SW480 (cell line): ENCODE measurements at places on chromosomes 3 and 15.

- peak; percentile 59 for DNase-seq
Measured at GRCh38 chr3:68876112-68876713, 56.1 kb downstream of the TAFA4 start.

- no peak for DNase-seq
Measured at GRCh38 chr15:69991551-69991980, 106.2 kb downstream of the TLE3 start.

GRCh38 chr15:25862472-25863110 is 536 bp downstream of the ATP10A start:
- no peak for DNase-seq

DNA sequence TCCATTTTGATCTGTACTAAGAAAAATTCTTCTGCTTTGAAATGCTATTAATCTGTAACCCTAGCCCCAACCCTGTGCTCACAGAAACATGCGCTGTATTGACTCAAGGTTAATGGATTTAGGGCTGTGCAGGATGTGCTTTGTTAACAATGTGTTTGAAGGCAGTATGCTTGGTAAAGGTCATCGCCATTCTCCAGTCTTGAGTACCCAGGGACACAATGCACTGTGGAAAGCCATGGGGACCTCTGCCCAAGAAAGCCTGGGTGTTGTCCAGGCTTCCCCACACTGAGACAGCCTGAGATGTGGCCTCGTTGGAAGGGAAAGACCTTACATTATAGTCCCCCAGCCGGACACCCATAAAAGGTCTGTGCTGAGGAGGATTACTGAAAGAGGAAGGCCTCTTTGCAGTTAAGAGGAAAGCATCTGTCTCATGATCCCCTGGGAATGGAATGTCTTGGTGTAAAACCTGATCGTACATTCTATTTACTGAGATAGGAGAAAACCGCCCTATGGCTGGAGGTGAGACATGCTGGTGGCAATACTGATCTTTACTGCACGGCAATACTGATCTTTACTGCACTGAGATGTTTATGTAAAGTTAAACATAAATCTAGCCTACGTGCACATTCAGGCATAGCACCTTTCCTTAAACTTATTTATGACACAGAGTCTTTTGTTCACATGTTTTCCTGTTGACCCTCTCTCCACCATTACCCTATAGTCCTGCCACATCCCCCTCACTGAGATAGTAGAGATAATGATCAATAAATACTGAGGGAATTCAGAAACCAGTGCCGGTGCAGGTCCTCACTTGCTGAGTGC is 6.3 kb downstream of the PIGZ start:
- no peak for DNase-seq

DNA sequence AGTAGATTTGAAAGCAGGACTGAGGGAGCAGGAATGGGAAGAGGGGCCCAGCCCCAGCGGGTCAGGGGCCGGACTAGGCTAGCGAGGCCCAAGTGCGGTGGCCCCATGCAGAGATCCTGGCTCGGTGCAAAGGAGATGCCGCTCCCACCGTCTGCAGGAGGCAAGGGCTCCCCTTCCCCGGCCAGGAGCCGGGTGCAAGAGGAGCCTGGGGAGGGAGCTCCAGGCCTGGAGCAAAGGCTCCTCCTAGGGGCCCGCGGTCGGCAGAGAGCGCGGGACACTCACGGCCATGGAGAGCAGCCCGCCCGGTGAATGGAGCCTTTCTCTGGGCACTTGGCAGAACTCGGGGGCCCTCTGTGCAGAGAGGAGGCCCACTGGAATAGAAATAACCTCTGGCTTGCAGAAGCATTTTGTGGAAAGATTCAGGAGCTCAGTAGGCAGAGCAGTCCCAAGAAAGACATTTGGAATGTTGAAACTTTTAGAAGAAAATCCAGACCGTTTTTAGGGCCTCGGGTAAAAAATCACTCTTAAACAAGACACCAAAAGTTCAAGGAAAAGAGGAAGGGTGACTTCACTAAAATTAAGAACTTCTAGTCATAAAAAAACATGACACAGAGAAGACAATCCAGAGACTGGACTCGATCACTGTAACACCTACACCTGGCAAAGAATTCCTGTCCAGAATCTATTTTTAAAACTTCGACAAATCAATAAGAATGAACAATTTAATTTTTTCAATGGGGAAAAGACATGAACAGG is 43.0 kb upstream of the USP3 start:
- no peak for DNase-seq
